ENCODE measurements at places on chromosomes 3 and 15.

DNA sequence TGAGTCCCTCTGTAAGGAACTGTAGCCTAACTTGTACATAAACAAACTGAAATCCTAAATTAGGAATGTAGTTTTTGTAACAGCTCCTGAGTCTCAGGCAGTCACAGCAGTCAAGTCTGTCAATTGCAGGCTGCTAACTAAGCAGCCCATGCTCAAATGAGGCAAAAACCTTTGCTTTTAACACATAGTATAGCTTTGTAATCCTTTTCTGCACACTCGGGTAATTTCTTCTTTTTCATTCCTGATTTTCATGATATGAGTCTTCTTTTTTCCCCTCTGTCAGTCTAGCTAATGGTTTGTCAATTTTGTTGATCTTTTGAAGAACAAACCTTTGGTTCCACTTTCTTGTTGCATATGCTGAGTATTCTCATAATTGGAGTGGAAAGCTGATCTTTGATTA is 84.9 kb upstream of the LRRFIP2 start:
- no peak for DNase-seq

DNA sequence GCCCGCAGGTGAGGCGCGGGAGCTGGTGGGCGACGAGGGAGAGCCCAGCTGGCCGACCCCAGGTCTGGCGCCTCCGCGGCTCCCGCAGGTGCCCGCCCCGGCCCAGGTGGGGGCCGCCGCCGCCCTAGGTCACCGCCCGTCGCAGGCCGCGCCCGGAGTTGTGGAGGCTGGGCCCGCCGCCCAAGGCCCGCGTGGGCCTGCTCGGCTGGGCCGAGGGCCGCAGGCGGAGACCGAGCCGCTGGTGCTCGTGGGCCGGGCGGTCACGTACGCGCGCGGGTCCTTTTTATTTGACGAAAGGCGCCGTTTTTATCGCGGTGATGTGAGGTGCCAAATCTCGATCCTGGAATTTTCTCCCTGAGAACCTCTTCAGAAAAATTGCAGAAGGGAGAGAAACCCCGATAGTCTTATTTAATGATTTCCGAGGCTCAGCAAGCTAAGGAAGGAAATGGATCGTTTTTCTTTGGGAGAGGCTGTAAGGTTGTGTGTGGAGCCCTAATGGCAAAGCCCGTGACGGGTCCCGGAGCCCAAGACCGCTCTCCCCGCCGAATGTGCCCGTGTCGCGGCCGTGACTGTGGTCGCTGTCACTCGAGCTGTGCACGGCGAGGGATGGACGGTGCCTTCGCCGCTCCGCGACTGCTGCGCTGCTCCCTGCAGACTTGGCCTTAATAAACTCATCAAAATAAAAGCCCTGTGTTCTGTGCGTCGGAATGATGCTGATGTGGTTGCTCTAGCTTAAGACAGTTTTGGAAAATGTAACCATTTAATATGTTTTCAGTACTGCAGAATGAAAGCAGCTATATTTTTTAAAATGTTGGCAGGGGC is 612 bp downstream of the APPL1 start:
- no peak for DNase-seq

DNA sequence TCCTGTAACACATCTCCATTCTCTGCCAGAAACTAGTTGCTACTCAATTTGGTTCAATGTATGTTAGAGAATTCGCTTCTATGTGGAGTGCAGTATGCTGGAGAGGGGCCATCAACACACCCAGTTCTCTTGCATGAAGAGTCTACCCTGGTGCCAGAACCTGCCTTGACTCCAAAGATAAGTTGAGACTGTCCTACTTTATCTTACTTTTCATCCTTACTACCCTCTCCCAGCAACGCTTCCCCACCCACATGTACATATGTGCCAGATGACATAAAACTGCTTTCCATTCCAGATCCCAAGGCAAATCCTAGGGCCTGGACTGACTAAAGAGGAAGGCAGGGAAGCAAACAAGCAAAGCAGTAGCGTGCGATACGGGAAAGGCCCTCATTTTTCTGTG is 442.6 kb upstream of the THRB start:
- DNase-seq = no peak

DNA sequence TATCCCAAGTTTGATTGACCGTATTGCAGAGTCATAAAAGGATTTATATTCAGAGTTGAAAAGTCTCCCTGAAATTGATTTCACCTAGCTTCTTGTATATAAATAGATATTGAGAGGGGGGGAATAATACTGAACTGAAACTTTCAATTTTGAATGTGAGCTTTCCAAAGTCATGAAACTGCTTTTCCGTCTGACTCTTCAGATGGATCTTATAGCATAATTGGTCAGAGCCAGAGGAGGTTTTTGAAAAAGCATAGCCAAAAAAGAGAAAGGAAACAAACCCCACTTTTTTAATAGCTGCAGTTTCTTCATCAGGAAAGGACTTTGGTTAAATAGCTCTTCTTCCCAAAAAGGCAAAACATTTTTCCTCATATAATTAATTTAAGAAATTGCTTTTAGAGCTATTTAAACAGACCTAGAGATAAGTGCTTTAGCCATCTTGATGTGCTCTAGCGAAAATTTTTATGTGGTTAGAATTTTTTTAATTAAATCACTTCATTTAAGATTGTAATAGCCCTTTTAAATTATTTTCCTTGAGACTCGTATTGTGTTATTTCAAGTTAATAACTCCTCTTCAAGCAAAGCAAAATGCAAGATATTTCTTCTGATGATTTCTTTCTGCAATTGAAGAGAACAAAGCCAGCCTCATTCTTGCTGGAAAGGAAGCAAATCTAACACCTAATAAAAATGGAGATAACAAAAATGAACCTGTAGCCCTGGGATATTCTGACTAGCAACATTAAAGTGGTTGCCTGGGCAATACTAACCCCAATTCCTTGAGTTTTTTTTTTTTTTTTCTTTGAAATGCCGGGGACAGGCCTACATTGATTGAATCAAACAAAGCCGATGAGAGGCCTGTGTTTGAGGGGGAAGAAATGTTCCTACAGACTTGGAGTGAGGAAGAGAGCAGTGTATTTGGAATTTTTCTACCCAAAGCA is 173.6 kb downstream of the PTPRG start:
- DNase-seq = no peak

- DNase-seq = no peak
These were observed 333.4 kb upstream of the TBC1D5 start for GRCh38 chr3:18075799-18076198.

- no peak for DNase-seq
These were observed 438.6 kb downstream of the WDR72 start for GRCh38 chr15:53320816-53321215.

- DNase-seq = no peak
These were observed 5.2 kb downstream of the ACY1 start for GRCh38 chr3:51988286-51989146.

DNA sequence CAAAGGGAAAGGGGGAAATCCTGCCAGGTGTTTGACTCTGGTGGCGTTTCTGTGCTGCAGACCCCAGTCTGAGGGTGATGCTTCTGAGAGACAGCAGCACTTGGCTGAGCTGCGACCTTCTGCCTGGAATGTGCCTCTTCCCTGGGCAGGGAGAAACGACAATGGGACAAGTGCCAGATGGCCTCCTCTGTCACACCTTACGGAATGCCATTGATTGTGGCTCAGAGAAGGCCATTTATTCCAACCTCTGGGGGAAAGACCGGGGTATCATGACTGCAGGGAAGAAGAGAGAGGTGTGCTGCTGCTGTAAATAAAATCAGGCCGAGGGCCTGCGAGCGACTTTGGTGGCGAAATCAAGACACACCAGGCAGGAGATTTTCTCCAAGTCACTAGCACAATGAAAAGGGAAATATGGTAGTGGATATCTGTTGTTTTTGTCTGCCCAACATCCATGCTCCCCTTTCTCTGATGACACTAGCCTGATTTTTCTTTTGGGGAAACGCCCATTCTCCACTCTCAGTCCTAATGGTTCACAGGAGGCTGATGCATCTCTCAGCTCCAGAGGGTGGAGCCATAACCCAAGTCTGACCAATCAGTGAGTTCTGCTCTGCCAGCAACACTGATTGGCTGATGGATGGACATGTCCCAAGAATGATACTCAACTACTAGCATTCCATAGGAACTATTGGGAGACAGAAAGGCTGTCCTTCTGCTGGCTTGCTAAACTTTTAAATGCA is 336.1 kb downstream of the FOXP1 start:
- no peak for DNase-seq

GRCh38 chr3:72960812-72961518 is 35.6 kb upstream of the PPP4R2 start:
- no peak for DNase-seq

DNA sequence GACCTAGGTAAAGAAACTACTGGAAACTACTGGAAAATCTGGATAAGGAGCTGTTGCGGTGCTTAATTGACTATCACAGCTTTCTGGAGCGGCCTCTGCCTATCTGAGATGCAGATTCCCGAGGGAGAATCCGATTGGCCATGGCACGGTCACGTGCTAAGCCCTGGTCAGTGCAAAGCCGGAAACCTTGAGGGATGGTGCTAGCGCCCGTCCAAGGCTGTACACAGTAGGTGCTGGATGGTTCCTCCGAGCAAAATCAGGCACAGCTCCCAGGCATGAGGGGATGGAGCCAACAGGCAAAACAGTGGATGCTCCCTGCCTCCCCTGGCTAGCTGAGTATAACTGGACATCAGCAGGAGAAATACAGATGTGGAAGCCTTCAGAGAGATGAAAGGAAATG is 238.7 kb upstream of the HES1 start:
- no peak for DNase-seq

- DNase-seq = no peak
These were observed 97.6 kb upstream of the STRIT1 start for GRCh38 chr3:155391104-155391503.

DNA sequence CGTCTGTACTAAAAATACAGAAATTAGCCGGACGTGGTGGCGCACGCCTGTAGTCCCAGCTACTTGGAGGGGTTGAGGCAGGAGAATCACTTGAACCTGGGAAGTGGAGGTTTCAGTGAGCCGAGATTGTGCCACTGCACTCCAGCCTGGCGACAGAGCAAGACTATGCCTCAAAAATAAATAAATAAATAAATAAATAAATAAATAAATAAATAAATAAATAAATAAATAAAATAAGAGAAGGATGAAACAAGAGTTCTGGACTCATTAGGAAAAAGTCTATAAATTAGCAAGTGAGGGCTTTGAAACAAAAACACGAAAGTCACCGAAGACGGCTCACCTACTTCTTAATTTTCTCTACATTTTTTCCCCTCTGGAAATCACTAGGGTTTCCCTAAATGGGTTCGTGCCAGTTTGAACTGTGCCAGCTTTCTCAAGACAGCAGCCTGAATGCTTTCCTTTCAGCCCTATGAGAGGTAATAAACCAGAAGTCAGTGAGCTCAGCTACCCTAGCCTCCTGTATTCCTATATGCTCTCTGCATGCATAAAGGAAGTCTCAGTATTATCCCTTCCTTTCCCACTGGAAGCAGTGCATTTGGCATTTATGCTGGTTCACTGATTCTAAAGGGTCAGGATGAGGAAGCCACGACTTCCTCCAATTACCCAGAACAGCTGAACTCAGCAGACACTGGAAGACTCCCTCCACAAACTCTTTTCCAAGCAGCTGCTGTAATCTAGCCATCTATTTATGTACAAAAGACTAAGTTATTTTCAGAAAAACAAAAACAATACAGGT is 266.9 kb downstream of the ZBBX start:
- no peak for DNase-seq

GRCh38 chr3:51938780-51939425 is 2.8 kb downstream of the RRP9 start:
- DNase-seq = no peak

DNA sequence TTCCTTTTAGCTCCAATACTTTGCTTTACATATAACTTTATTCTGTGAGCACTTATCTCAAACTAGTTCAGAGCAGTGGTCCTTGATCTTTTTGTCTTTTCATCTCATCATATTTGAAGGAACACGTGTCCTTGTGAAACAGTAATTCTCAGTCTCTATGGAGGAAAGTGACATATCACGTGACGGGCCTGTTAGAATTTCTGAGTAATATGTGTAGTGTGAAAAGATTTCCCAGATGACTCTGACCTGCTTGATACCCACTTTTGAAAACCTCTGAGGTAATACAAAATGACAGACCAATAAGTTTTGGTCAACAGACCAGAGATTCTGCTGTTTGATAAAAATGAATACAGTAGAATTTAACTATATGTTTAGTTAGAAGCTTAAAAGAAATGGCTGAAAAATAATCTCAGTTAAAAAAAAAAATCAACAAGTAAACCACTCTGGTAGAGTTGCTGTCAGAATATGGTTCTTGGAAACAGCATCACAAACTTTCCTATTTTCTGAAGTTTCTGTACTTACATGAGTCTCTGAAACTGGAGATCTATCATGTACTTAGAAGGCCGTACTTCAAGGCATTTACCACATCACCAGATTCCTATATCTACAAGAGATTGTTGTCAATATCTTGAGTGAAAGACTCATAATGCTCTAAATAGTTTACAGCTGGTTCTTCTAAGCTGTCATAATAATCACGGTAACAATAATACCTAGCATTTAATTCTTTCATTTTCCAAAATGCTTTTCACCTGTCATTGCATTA is 590.2 kb upstream of the TBL1XR1 start:
- DNase-seq = no peak

DNA sequence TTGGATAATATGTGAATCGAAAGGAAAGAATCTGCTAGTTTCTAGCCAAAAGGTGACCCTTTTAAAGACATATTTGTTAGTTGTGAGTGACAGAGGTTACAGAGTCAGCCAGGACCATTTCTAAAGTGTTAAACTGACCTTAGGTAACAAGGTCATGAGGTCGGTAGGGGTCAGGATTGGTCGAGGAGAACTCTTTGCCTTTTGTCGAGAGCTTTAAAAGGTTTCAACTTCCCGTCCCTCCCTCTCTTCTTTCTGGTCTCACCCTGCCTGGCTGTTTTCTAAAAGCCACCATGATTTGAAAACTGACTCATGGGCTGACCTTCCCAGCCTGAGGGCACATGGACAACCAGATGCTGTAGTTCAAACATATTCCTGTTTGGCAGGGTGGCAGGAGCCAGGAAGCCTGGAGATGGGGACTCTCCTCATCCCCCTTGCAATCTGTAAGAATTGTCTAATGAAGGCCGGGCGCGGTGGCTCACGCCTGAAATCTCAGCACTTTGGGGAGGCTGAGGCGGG is 25.8 kb upstream of the PRTG start:
- DNase-seq = no peak

- no peak for DNase-seq
These were observed 69.1 kb downstream of the MAGEF1 start for GRCh38 chr3:184642631-184643285.

GRCh38 chr15:84887938-84888337 is 3.5 kb downstream of the SLC28A1 start:
- no peak for DNase-seq

GRCh38 chr15:76904461-76905012 is 603 bp downstream of the SCAPER start:
- DNase-seq = no peak

DNA sequence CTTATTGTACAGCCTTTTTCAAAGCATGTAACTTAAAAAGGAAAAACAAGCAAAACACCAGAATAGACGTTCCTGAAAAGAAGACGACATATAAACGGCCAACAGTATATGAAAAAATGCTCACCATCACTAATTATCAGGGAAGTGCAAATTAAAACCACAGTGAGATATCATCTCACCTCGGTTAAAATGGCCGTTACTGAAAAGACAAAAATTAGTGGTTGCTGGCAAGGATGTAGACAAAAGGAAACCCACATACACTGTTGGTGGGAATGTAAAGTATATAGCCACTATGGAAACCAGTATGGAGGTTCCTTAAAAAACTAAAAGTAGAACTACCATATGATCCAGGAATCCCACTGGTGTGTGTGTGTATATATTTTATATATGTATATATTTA is 64.5 kb upstream of the MLF1 start:
- DNase-seq = no peak

GRCh38 chr15:80932989-80933388 is 56.6 kb downstream of the MESD start:
- DNase-seq = no peak
